ENCODE measurements at places on chromosomes 16 and 17.

- no peak for DNase-seq
These were observed 1.9 kb downstream of the SLC39A11 start for GRCh38 chr17:73090396-73091202.

- DNase-seq = no peak
These were observed 67.9 kb upstream of the MARCHF10 start for GRCh38 chr17:62876063-62876462.

DNA sequence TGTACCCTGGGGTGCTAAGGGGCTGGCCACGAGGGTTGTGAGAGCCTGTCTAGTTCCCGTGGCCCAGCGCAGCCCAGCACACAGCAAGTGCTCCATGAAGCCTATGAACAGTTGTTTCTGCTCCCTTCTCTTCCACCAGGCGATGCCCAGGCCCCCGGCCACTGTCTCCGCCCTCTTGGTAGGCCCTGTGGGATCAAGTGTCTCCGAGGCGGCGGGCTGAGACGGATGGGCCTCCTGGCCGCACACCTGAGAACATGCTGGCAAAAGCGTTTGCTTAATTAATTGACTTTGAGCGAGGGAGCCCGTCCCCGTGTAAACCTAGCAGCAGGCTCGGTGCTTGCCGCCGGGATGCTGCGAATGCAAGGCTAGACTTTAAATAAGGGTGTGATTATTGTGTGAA, 129.7 kb upstream of the GSE1 start:
- DNase-seq = no peak

- no peak for DNase-seq
These were observed 167.3 kb upstream of the CDH5 start for GRCh38 chr16:66199189-66199588.

- no peak for DNase-seq
These were observed 32.6 kb upstream of the ABCA9 start for GRCh38 chr17:69093279-69093789.

DNA sequence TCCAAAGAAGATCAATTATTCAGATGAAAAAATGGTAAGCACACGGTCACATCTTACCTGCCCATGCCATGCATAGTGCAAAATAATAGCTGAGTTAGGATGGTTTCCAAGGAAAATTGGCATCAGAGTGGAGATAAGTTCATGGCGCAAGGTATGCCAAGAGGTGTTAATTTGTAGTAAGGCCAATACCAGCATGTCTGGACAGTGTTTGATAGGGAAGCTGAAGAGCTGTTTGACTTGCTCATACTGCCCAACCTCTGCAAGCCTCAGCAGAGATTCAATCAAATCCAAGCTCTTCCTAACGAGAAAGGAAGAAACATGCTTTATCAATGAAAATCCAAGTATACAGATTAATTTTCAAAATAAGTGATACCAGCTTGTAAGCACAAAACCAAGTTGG, 51.0 kb downstream of the CNOT1 start:
- no peak for DNase-seq

GRCh38 chr16:76976101-76976500, 214.9 kb upstream of the MON1B start:
- no peak for DNase-seq

GRCh38 chr17:45115871-45116270, 16.4 kb downstream of the PLCD3 start:
- no peak for DNase-seq

DNA sequence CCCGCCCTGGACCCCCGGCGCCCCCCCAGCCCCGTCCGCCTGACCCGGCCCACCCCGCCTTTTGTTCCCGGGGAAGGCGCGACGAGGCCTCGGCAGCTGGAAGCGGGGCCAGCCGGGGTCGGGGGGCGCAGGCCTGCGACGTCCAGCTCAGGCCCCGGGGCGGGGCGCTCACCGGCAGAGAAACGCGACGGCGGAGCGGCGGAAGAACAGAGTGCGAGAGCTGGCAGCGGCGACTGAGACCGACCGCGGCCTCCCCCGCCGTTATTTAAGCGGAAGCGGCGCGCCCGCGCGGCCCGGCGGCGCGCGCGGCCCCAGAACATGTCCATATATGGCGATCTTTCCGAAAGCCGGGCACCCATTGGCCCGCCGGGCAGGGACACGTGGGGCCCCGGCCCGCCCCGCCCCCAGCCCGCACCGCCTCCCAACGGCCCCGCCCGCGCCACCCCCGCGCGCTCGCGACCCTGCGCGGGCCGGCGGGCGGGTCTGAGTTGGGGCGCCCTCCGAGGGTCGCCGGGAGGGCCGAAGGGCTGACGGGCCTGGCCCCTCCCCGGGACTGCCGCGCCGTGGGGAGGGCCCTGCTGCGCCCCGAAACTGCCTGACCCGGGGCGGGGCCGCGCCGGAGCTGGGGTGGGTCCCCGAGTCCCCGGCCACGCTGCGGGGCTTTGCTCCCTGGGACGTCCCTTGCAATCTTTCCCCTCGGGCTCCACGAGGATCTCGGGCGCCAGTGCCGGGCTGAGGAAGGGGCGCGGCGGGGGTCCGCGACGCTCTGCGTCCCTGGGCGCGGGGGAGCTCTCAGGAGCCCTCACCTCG, at the start of gene ACTG1:
TSS of gene ACTG1 (minus strand) at position 238 of the 810 bp plus-strand sequence. CDS start 445 bp downstream, outside the sequence.
- DNase-seq = peak; percentile 88

DNA sequence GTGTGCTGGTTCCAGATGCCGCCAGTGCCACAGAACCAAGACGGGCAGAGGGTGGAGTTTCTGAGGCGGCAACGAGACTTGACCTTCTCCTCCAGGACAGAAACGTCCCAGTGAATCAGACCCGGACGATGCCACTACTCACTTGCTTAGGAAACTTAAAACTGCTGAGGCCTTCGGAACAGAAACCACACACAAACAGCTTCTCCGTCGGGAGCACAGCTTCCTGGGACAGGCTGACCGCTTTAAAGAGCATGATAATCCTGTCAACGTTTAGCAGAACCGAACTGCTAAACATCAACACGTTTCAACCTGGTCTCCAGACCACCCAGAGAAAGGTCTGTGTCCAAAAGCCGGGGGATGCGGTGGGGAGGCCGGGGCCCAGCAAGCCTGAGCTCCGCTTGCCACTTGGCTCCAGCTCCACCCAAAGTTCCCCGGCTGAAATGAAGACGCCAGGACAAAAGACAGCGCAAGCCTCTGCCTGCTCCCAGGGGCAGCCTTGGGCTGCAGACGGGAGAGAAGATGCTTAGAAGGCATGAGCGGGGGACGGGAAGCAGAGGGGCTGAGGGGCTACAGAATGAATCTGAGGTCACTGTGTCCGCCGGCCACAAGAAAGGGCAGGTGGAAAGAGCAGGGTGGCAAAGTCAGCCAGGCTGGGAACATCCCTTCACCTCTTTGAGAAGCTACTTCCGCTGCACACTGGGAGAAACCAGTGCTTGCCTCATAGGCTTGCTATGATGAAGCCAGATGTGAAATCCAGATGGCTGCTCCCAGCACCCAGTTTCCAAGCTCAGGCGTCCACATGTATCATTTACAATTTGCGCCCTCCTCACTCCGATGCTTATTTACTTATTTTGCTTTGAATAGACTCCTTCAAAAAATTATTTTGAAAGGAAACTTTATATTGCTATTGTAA, 69.0 kb downstream of the MRM3 start:
- no peak for DNase-seq

DNA sequence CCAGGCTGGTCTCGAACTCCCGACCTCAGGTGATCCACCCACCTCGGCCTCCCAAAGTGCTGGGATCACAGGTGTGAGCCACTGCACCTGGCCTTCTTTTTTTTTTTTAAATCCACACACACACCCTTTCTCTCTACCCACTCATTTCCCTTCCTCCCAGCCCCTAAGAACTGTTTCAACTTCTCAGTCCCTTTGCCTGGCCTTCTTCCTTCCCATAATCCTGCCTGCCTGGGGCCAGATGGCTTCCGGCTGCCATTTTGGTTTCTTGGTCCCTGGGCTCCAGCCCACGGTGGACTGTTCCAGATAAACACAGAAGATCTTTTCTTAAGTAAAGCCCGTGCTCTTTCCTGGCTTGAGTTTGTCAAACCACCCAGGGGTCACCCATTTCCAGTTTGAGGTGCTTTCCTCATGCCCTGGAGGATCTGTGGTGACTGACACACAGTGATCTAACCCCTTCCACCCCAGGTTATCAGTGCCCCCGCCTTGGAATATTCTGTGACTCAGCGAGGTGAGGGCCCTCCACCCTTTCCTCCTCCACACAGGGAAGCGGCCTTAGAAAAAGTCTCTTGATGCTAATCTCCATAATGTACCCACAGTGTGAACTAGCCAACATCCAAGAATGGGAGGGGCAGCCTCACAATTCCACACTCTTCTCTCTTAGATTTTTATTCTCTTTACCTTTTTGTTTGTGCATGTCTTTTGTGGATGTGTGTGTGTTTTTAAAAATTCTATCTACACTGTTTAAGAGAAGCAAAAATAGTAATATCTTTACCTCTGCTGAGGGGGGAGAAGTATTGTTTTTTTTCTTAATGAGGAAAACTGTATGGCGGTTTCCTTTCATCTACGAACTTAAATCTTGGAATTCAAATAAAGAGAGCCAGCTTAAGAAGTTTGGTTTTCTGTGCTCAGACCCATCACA, 60.0 kb downstream of the CRISPLD2 start:
- no peak for DNase-seq

- peak; percentile 17 for DNase-seq
These were observed 80.8 kb downstream of the ZDHHC7 start for GRCh38 chr16:84930298-84931106.

DNA sequence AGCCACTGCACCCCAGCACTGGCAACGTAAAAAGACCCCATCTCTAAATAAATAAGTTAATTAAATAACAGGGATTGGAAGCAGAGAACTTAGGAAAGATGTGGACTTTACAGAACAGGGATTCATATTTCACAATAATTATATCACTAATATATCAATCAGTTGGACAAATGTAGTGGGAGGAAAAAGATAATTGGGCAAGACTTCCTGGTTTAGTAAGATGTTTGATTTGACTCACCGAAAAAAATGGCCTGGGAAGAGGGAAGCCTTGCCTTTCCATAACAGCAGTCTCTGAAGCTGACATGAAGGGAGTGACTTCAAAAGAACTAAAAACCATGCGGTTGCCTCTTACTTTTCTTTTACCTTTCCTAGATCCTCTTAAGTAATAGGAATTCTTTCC, 15.2 kb upstream of the C17orf78 start:
- no peak for DNase-seq

DNA sequence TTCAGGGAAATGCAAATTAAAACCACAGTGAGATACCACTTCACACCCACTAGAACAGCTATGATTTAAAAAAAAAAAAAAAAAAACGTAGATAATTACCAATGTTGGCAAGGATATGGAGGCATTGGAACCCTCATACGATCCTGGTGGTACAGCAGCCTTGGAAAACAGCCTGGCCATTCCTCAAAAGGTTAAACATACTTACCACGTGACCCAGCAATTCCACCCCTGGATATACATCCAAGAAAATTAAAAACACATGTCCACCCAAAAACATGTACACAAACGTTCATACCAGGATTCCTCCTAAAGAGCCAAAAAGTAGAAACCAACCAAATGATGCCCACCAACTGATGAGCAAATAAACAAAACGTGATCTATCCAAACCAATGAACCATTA, 68.1 kb downstream of the GAS7 start:
- DNase-seq = no peak

GRCh38 chr16:51164574-51164973, 13.5 kb upstream of the SALL1 start:
- no peak for DNase-seq

Data from activated CD4-positive, alpha-beta T cell treated with anti-CD3 and anti-CD28 coated beads, Interleukin-2, amount 50 U/mL, for 48 hours (primary cell).